ENCODE measurements at places on chromosomes 6 and 20.
A peak's percentile ranks its signal among the peaks of the same experiment; 100 is the strongest.

DNA sequence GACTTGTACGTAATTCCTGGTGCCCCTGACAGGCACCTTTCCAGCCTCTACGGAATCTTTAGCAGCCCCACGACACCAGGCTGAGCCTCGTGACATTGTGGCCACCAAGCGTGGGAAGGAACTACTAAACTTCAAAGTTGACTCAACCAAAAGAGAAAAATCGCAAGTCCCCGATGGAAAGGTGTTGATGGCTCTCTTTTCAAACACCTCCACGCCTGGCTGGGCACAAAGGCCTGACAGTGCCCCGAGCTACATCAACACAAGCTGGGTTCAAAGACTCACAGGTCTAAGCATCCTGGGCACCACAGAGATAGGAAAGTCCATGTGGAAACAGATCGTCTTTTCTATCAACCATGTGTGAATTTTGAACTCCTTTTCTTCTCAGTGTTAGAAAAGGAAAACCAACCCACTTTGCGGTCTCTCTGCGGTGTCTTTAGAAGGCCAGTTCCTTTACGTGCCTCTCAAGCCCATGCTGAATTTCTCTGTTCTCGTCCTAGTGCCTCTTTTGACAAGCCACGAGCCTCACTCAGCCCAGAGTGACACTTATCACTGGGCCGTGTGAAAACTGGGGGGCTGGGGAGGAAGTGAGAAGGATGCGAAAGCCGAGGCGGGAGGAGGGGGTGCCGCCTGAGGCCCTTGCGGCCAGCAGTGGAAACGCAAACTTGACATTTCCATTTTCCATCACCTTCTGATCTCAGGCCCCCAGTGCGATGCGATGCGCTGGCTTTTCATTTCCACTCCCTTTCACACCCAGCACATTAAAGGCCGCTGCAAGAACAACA, 59.4 kb downstream of the GFOD1 start:
- peak; percentile 82 for DNase-seq

DNA sequence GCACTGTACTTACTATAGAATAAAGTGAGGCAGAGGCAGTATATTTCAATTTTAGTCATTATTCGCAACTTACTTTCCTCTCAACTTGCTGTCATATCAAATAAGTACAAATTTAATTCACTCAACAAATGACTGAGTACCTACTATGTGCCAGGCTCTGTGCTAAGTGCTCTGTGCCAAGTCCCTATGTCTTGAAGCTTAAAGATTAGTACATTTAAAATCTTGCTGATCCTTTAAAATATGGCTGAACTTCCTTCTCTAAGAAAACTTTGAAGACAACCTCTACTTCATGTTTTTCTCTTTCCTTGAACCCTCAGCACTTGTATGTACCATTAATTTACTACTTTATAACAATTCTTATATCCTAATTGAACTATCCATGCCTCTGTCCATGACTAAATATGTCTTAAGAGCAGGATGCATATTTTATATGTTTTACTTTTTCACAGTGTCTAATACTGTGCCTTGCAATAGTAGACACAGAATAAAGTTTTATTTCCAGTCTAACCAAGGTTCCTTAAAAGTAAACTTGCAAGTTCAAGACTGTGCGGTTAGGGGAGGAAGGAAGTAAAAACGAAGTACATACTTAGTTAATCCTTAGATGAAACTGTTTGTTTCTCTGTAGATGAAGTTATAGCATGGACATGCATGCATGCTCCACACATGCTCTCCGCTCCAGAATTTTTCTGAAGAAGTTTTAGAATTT, 10.0 kb upstream of the LATS1 start:
- DNase-seq, result no peak

DNA sequence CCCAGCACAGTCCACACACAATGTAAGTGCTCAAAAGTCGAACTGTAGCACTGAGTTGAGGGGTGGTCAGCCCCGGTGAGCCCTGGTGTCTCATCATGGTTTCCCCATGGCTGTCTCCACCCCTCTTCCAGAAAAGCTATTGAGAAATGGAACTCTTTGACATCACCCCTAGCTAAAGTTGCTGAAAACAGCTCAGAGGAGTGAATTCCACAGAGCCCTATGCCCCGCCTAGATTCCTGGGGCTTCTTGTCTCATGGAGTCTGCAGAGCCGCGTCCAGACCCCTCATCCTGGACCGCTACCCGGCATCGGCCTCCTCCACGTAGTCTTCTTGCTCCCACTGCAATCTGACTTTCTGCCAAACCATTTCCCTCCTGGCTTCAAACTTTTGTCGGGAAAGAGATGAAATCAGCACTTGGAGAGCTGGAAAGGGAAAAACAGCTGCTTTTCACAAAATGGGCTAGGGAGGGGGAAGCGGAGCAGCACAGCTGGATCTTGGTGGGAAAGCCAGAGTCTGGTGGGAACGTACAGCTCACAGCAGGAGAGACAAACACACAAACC, 132.2 kb downstream of the SNX5 start:
- no peak for DNase-seq

DNA sequence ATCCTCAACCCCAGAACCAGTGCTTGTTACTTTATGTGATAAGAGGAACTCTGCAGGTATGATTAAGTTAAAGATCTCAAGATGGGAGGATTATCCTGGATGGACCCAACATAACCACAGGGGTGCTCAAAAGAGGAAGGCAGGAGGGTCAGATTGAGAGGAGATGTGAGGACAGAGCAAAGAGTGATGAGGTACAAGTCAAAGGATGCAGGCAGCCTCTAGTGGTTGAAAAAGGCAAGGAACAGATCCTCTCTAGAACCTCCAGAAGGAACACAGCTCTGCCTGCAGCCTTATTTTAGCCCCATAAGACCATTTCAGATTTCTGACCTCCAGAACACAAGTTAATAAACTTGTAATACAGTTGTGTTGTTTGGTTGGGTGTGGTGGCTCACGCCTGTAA, 41.2 kb downstream of the PDSS2 start:
- no peak for DNase-seq

- no peak for DNase-seq
Measured at GRCh38 chr6:135883045-135883444, 31.5 kb downstream of the PDE7B start.

- DNase-seq, result no peak
Measured at GRCh38 chr6:5179917-5180316, 80.8 kb downstream of the LYRM4 start.

- DNase-seq, result no peak
Measured at GRCh38 chr20:63060057-63060991, 53.6 kb upstream of the BHLHE23 start.

- DNase-seq, result no peak
Measured at GRCh38 chr6:79656134-79656533, 25.0 kb downstream of the SH3BGRL2 start.

- DNase-seq, result no peak
Measured at GRCh38 chr20:42204109-42204660, 586.0 kb upstream of the CHD6 start.

- peak; percentile 74 for DNase-seq
Measured at GRCh38 chr20:53939572-53940359, 130.6 kb downstream of the BCAS1 start.

DNA sequence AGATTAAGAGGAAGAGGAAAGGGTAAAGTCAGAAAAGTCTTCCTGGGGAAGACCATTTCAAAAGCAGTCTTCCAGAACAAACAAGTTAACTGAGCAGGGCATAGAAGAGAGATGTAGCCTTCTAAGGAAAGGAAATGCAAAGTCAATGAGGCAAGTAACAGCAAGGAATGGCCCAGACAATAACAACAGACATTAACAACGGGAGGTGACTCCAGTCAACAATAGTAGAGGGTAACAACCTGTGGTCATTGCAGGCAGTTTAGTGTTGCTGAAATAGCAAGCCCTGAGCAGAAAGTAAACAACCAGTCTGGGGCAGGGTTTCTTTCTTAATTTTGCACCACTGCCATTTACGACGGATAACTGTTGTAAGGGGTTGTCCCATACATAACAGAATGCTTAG, 2.1 kb downstream of the MDN1 start:
- DNase-seq, result no peak

GRCh38 chr20:63183422-63184146, 32.3 kb downstream of the YTHDF1 start:
- DNase-seq, result peak; percentile 50

GRCh38 chr6:21874372-21874771, 280.8 kb downstream of the SOX4 start:
- no peak for DNase-seq

GRCh38 chr6:15213838-15214400, 31.9 kb upstream of the JARID2 start:
- no peak for DNase-seq

GRCh38 chr6:105282631-105283585, 103.1 kb upstream of the POPDC3 start:
- no peak for DNase-seq

DNA sequence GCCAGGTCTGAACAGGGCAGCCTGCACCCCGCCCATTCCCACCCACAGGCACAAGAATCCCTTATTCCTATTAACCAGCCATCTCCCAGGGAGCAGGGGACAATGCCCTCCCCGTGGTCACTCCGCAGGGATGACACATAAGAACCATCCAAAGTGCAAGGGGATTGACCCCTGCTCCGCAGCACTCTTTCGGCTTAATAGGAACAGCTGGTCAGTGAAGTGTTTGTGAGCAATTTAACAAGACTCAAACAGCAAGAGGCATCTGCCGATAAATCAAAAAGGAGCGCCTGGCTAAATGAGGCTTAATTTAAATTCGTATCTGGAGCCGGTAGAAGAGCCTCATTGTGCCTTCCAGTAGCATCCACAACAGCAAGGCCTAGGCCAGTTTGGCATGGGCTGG, 389.4 kb downstream of the RNGTT start:
- DNase-seq, result no peak

DNA sequence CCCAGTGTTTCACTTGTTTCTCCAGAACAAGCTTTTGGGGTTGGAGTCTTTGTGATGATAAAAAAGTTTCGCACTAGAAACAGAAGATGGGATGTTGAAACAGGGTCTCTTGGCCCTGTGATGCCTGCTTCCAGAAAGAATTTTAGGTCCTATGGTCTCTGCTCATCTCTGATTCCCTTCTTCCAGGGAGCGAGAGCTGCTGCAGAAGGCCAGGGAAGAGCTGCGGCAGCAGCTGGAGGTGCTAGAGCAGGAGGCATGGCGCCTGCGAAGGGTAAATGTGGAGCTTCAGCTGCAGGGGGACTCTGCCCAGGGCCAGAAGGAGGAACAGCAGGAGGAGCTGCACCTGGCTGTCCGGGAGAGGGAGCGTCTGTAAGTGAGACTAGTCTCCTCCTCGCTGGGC, 18.3 kb downstream of the CEP250 start:
- no peak for DNase-seq

- DNase-seq, result no peak
Measured at GRCh38 chr6:16126861-16127260, 2.0 kb upstream of the MYLIP start.

- no peak for DNase-seq
Measured at GRCh38 chr20:25160897-25161296, 34.6 kb upstream of the ENTPD6 start.

DNA sequence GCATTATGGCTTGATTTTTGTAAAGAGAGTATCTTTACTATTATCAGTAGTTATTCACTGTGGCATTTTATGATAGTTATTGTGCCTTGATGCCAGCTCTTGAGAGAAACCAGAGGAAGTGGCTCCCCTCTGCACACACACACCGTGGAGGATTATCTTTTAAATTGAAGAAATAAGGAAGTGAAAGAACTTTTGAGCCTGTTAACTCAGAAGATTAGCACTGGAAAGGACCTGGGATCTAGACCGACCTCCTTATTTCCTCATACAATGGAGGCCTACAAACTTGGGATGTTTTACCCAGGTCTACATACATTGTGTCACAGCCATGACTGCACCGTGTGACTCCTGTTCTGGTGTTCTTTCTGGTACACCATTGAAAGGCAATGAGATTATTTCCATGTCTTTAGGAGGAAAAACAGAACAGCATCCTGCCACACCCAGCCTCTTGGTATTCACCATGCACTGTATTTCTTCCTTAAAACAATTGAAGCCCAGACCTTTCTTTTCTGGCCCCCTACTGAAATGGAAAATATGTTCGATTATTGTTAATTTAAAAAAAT, 40.6 kb downstream of the HECA start:
- DNase-seq, result no peak

DNA sequence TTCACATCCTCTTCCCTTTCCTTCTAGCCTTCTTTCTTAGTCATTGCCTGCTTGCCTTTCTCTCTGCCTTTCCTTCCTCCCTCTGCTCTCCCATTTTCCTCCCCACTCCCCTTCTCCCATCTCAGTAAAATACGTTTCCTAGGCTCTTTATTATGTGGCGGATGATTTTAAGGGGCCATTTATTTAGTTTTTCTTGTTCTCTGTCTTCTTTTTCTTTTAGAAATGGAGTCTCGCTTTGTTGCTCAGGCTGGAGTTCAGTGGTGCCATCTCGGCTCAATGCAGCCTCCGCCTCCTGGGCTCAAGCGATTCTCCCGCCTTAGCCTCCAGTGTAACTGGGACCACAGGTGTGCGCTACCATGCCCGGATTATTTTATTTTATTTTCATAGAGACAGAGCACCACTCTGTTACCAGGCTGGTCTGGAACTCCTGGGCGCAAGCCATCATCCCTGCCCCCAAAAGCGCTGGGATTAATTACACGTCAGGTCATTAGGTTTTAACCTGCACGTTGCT, 1.5 kb downstream of the MTHFD1L start:
- DNase-seq, result no peak

DNA sequence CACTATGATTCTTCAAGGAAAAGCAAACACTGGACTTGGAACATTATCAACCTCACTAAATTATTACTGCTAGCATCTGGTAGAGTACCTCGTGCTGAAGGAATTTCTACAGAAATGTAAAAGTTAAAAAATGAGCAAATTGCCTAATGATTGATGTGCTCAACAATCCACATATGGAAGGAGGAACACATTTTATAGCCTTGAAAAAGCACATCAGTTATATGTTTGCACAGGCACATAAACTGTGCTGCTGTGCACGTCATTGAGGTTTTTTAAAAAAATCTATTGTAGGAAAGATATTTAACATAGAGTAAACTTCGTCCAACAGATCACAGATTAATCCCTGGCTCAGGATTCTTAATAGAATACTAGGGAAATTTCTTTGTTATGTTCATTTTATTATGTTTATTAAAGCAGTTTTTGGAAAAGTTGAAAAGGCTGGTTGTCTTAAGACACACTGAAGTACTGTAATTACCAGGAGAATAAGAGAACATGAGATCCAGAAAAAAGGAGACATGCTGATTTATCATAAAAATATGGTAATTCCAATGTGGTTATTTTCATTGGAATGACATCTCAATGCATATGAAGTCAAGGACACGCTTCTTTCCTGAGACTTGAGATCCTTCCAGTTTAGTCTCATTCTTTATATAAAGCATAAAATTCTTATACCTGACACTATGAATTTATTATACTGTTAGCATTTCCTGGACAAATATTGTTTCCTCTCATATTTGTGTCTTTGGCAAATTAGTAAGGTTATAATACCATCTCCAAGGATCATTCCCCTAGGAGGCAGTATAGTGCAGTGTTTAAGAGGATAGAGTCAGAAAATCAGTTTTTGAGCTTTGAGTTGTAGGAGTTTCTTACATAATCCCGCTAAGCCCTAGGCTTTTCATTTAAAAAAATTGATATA, 511.1 kb downstream of the TENT5A start:
- DNase-seq, result no peak

GRCh38 chr20:38429301-38429700, 5.8 kb downstream of the SNHG17 start:
- DNase-seq, result no peak
